Fibroblast of lung (primary cell): ENCODE measurements at places on chromosomes 2 and 18. TPM values are rescaled to one million over a fixed set of nuclear protein-coding genes. Genes with fewer than 3 reads are reported as not detected.

KIAA2012 gene
- total RNA-seq: under 0.01 TPM in 1 of 2 replicates, not detected in the other

MC2R gene
- not detected in 2 replicates for total RNA-seq

THSD7B gene
- under 0.01 TPM in 2 replicates for total RNA-seq

CCNT2 gene
- 21.1 and 30.1 TPM in 2 replicates for total RNA-seq

SERPINB3 gene
- total RNA-seq: not detected in 2 replicates

LIMS4 gene
- 0.26 and 1.8 TPM in 2 replicates for total RNA-seq

OTOF gene
- not detected in 2 replicates for total RNA-seq

CBLN2 gene
- total RNA-seq: not detected in 2 replicates

HTR2B gene
- 31.1 and 92.5 TPM in 2 replicates for total RNA-seq

LRRC30 gene
- not detected in 2 replicates for total RNA-seq

NLRC4 gene
- total RNA-seq: not detected in 2 replicates

MATN3 gene
- total RNA-seq: 0.51 and 2.3 TPM in 2 replicates

KIF3C gene
- total RNA-seq: 9.0 and 13.0 TPM in 2 replicates

ATOH8 gene
- total RNA-seq: 19.0 and 19.2 TPM in 2 replicates

NEMP2 gene
- 6.3 and 6.4 TPM in 2 replicates for total RNA-seq

UGT1A8 gene
- total RNA-seq: not detected in 2 replicates

GRP gene
- not detected in 2 replicates for total RNA-seq

NAT8 gene
- total RNA-seq: not detected in 2 replicates

REG3G gene
- not detected in 2 replicates for total RNA-seq

SLC9A4 gene
- total RNA-seq: not detected in 2 replicates

CCDC195 gene
- total RNA-seq: not detected in 2 replicates

VSNL1 gene
- total RNA-seq: 1.2 and 1.3 TPM in 2 replicates

MLPH gene
- total RNA-seq: 8.2 and 10.7 TPM in 2 replicates

PROKR1 gene
- not detected in 2 replicates for total RNA-seq

ERMN gene
- 0.17 TPM in 1 of 2 replicates, not detected in the other for total RNA-seq

MOGAT1 gene
- not detected in 2 replicates for total RNA-seq

SAG gene
- total RNA-seq: not detected in 2 replicates

VWA3B gene
- total RNA-seq: 0.17 and 0.26 TPM in 2 replicates

HAUS1 gene
- total RNA-seq: 25.4 and 37.0 TPM in 2 replicates
